Fibroblast of skin of scalp (primary cell): ENCODE measurements at places on chromosomes 3 and 15.

GRCh38 chr3:54222316-54222715 lies 100.0 kb downstream of the CACNA2D3 start:
- no peak for DNase-seq

DNA sequence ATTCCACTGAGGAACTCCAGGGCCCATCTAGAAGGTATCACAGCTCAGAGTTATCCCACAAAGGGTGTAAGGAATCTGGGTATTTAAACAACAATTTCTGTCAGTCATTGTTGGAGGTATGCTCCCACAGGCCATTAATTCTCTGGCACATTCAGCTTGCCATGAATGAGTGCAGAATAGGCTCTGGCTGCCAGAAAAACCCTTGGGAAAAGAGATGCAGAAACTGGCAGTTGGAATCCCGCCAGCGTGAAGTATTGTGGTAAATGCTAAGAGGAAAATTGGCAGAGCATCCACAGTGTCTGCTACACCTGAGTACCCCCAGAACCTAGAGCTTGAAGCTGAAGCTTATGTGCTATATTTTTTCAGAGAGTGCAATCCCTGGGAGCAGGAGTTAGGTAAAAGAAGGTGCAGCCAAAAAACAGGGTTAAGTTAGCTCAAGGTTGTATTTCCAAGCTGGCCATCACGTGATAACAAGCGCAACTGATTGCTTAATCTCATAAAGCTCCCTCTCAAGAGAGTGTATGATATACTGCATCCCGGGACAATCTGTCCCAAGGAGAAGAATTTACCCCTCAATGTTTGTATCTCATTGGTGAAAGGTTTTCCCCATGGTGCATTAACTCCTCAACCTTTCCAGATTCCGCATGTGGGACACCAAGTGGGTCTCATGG lies 94.2 kb upstream of the ACP3 start:
- DNase-seq: no peak

- peak; percentile 6 for DNase-seq
These were observed 261.4 kb downstream of the ZMAT3 start for GRCh38 chr3:178810181-178810580.

GRCh38 chr3:123664753-123665152 lies 79.9 kb upstream of the HACD2 start:
- peak; percentile 75 for DNase-seq

- no peak for DNase-seq
These were observed 96.8 kb downstream of the ZNF385D start for GRCh38 chr3:21654241-21654640.

- DNase-seq: no peak
These were observed 5.6 kb upstream of the RPL14 start for GRCh38 chr3:40451551-40451950.

- DNase-seq: no peak
These were observed 234.9 kb downstream of the CACNA2D3 start for GRCh38 chr3:54357301-54357700.

DNA sequence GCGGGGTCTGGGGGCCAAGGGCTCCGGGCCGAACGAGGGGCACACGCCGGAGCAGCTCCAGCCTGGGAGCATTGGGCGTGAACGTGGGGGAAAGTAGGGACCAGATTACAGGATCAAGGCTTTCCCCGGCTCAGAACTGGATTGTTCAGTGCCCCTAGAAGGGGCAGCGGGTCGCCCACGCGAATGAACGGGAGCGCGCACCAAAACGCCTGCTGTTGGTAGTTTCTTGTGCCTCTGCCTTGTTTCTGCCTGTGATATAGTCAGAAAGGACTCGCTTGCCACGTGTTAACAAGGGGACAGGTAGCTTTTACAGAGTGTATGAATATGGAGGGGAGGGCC lies 1.1 kb downstream of the CASR start:
- DNase-seq: no peak
